ENCODE measurements at places on chromosomes 7 and 10.

DNA sequence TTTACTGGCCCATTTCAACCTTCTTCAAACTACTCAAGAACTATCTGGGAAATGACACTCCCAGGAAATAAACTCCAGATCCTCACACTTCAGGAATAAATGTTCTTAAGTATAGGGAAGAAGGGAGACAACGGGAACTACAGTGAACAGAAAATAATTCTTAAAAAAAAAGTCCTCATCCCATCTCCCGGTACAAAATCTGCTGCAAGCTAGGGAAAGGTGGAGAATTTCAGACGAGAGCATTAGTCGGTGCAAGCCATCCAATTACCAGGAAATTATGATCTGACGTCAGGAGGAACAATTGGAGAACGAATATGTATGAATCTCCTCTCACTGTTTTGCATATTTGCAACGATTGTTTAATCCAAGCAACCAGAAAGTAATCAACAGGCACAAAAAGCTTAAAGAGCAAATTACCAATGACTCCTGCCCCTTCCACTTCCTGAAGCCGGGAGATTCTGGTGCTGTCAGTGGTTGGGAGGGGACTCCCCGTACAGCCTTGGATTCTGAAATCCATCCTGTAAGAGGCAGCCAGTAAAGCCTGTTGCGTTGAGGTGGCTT lies 15.1 kb upstream of the GATA3 start:
- DNase-seq, result no peak

DNA sequence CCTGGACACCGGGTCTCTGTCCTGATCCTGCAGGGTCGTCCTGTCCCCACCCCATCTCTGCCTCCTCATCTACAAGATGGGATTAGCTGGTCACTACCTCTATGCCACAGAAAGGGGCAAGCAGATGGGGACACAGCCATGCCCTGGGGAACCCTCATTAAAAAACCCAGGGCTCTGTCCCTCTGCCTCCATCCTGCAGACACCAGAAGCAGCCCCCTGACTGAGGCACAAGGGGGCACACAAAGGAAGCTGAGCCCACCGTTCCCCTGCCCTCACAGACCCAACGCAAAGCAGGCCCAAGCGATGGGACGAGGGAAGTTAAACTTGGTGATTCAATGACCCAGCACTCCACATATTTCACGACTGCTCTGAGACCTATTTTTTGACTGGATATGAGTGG lies 142.4 kb downstream of the TCERG1L start:
- no peak for DNase-seq

- no peak for DNase-seq
These were observed 32.0 kb downstream of the NUB1 start for GRCh38 chr7:151373599-151373998.

DNA sequence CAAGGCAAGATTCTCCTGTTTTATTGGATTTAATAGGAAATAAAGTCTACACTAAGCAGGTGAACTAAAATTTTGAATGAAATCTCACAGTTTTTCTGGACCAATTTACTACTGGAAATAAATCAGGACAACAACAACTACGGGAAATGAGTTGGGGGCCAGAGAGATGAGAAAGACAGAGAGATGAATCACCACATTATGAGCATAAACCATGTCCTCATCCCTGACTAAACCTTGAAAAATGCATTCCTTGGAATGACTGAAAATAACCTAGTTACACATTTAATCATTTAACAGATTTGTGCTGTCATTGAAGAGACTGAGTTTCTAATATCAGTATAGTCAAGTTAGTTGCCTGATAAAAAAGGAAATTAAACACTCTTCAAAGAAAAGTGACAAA lies 608.4 kb upstream of the KCND2 start:
- DNase-seq, result no peak

- no peak for DNase-seq
These were observed 10.8 kb upstream of the SEMA3C start for GRCh38 chr7:80929619-80930018.

DNA sequence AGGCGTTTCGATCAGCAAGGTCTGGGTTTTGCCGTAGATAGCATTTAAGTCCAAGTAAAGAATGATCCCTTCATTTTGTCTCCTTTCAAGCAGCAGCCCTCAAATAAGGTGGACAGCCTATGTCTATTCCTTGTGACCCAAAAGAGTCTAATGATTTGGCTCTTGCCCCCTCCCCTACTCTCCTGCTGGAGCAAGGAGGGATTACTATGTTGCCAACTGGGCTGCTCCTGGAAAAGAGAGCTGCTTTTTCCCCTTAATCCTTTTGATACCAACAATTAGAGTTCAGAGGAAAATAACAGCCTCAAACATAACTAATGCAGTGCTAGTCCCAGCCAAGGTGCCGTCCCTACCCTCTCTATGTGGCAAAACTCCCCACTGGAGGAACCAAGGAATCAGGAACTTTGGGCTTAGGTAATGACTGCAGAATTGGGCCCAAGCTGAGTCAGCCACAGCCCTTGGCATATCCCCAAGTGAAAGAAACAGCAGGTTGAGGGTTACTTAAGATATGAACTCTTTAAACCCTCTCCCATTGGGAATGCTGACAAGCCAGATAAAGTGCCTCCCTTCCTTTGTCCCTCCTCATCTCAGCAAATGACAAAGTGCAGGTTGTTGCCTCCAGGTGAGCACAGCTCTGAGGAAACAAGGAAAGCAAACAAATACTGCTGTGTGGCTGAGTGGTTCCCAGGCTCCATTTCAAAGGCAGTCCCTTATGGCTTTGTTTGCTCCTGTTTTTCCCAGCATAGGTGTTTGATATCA lies 643.7 kb downstream of the INHBA start:
- no peak for DNase-seq

DNA sequence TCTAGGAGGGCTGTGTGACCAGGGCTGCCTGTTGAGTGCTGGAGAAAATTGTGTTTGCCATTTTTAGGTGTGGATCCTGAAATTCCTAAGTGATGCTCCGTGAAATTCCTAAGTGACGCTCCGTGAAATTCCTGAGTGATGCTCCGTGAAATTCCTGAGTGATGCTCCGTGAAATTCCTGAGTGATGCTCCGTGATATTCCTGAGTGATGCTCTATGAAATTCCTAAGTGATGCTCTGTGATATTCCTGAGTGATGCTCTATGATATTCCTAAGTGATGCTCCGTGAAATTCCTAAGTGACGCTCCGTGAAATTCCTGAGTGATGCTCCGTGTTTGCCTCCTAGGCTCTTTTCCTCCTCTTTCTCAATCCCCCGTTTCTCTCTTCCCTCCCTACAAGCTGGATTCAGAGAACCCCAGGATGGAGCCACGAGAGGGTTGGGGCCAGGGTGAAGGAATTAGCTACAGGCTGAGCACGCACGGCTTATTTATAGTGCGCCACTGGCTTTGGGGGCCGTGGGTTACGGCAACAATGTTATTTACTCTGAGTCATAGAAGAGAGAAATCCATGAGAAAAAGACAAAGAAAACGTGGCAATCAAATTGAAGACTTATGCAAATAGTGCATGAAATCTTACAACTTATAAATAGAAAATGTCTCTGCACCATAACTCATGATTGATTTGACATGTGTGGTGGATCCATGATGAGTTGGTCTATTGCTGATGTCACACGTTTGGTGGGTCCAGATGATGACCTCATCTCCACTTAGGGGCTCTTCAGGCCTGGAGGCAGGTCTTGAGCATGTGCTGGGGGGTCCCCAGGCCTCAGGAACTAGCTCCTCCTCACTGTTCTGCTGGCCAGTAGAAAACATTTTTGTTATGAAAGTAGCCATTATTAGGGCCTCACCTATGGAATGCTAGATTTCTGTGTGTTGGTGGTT lies 224.6 kb downstream of the WDR37 start:
- no peak for DNase-seq

DNA sequence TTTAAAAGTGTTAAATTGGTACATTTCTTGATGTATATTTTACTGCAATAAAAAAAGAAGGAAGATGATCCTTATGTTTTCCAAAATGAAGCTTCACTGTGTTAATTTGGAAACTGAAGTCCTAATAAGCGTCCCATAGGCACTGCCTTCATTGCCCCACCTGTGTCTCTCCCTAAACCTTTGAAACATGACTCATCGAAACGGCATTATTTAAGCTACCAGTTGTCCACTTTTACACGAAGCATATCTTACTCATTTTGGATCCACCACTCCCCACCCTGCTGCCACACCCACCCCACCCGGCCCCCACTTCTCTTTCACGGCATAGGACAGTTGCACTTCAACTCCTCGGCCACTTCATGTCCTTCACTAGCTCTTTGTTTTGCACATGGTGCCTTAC lies 85.5 kb downstream of the KIAA1549 start:
- DNase-seq, result no peak

DNA sequence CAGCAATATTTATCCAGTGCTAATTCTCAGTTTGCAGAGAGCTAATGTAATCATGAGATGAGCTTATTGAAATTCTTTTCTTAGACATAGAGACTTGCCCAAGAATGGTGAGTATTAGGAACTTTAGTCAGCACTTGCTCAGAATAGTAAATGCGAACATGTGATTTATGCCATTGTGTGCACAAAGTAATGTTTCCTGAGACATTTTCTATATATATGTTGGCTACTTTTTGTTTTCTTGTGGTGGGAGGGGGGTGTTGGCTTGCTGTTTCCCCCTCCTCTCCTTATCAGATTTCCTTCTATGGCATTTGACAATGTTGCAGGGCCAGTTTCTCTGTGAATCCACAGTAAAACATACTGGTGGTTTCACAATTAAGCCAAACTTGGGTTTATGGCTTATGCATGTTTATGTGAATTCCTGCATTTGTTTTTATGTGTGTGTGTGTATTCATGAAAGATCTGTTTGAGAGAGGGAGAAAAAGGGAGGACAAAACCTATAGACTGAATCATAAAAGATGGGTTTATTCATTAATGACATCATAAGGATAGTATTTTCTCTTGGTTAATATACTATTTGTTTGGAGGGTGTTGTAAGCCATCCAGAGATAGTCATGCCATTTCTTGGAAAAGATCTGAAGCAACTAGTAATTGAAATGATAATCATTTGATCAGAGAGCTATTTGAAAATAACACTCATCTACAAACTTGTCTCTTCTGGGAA lies 36.3 kb downstream of the ARID5B start:
- DNase-seq, result no peak

- DNase-seq, result no peak
These were observed 154.9 kb downstream of the SDK1 start for GRCh38 chr7:3455806-3456595.

GRCh38 chr10:33153968-33154327 lies 180.5 kb downstream of the NRP1 start:
- DNase-seq, result no peak

DNA sequence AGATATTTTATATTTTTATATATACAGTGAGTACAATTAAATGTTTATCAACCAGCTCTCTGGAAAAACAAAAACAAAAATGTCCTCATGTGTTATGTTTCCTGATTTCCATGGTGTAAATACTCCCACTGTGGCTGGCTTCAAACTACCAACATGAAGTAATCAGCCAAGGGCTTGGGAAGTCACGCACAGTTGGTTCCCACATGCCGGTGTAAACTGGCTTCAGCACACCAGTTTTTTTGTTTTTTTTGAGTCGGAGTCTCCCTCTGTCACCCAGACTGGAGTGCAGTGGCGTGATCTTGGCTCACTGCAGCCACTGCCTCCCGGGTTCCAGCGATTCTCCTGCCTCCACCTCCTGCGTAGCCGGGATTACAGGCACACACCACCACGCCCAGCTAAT lies 11.8 kb downstream of the OSBPL3 start:
- no peak for DNase-seq

GRCh38 chr10:34275626-34276130 lies 539.4 kb downstream of the PARD3 start:
- no peak for DNase-seq

DNA sequence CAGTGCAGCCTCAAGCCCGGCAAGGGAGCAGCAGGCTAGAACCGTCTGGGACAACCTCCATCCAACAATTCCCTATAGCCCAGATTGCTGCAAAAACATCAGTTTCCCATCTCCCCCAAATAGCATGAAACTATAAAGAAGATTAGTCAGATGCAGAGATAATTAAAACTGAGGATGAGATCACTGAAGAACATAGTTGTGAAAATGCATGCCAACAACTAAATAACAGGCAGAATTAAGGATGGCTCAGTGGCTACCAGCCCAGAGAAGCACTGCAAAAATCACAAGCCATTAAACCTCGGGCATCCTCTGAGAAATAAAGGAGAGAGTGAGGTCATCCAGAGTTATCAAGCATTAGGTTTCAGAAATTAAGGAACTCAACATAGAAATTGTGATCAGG lies 427.1 kb downstream of the TNS3 start:
- no peak for DNase-seq

GRCh38 chr10:66719483-66719882 lies 206.4 kb upstream of the LRRTM3 start:
- DNase-seq, result no peak

DNA sequence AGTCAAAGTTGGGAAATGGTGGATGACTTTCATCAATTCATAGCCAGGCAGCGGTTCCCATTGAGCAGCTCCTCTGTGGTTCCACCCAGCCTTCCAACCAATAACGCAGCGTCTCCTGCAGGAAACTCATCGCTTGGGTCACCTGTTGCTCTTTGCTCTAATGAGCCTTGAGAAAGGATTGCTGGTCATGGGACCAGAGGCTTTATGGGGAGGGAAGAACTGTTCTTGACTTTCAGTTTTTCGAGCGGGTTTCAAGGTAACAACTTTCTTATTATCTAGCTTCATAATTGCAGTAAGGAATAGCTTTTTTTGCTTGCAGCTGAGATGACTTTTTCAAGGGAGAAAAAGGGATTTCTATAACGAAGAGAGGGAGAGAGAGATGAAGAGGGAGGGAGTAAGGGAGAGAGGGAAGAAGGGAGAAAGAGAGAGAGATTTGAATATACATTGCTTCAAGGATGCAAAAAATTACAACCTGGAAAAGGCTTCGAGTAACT lies 405 bp upstream of the ENTPD1 start:
- DNase-seq, result no peak

DNA sequence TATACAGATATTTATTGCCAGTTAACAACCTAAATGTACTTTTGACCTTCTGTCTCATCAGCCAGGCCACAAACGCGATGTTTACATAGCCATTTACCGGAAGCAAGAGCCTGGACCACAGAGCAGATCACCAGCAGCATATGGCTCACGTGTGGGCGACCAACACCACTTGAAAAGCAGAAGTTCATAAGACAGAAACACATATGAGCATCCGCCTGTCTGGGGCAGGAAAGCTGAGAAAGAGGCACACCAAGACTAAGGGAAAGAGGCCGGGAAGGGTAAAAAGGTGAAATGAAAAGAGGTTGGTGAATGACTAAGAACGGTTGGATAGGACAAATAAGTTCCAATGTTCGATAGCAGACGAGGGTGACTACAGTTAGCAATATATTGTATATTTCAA lies 1.3 kb downstream of the ABCB1 start:
- DNase-seq, result peak; percentile 30

DNA sequence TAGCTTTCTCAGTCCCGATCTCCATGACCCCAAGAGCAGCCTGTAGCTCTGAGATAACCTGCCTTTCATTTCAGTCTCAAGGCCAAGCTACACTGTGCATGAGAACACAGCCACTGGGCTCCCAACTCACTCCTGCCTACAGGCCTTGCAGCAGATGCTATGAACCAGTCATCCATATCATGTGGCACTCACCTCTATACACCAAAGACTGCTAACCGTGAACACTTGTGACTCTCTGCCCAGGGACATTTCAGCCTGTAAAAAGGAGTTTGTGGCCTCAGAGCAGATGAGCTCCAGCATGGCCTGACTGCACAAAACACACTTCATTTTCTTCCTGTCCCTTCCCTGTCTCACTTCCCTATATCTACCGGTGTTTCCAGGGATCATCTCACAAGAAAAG lies 56.9 kb upstream of the NPY start:
- DNase-seq, result no peak

GRCh38 chr10:116706281-116706680 lies 36.1 kb downstream of the HSPA12A start:
- DNase-seq, result no peak

- DNase-seq, result no peak
These were observed 163.4 kb downstream of the ATE1 start for GRCh38 chr10:121764233-121764942.

Measured in effector memory CD4-positive, alpha-beta T cell (primary cell).